ENCODE measurements at places on chromosomes 6 and 20. TPM values are rescaled to one million over a fixed set of nuclear protein-coding genes. Genes with fewer than 3 reads are reported as not detected.

LRFN2 gene
- not detected for total RNA-seq

CD93 gene
- 1.0 TPM for total RNA-seq

DCBLD1 gene
- 27.6 TPM for total RNA-seq

CPNE1 gene
- 180 TPM for total RNA-seq

CUL9 gene
- total RNA-seq = 44.2 TPM

SMOC2 gene
- not detected for total RNA-seq

LY6G6D gene
- not detected for total RNA-seq

LKAAEAR1 gene
- total RNA-seq = not detected

NOTCH4 gene
- 1.3 TPM for total RNA-seq

NKAIN4 gene
- not detected for total RNA-seq

LGSN gene
- not detected for total RNA-seq

THEMIS gene
- total RNA-seq = not detected

CSNK2B gene
- 112 TPM for total RNA-seq

FAM229B gene
- 14.4 TPM for total RNA-seq

POU3F2 gene
- not detected for total RNA-seq

VAPB gene
- 12.2 TPM for total RNA-seq

ADGRF1 gene
- total RNA-seq = not detected

MAS1 gene
- not detected for total RNA-seq

ISM1 gene
- total RNA-seq = not detected

GTSF1L gene
- total RNA-seq = not detected

ESR1 gene
- total RNA-seq = 1.0 TPM

DEF6 gene
- total RNA-seq = 0.87 TPM

IMPG1 gene
- total RNA-seq = not detected

XKR7 gene
- total RNA-seq = under 0.01 TPM

CGA gene
- not detected for total RNA-seq

PAK5 gene
- total RNA-seq = under 0.01 TPM

DZANK1 gene
- total RNA-seq = 1.3 TPM

PNPLA1 gene
- not detected for total RNA-seq

MYL9 gene
- 15.1 TPM for total RNA-seq

SCUBE3 gene
- 0.44 TPM for total RNA-seq

TSBP1 gene
- not detected for total RNA-seq

SIRPG gene
- total RNA-seq = not detected

PLN gene
- not detected for total RNA-seq

OPRL1 gene
- 1.9 TPM for total RNA-seq

IL20RA gene
- total RNA-seq = 0.33 TPM

OOEP gene
- not detected for total RNA-seq

MMP24 gene
- total RNA-seq = 0.29 TPM

LAMA5 gene
- total RNA-seq = 90.0 TPM

MOG gene
- total RNA-seq = not detected

MOXD1 gene
- 118 TPM for total RNA-seq

CST7 gene
- not detected for total RNA-seq
